ENCODE measurements at places on chromosomes 12 and 14. TPM values are rescaled to one million over a fixed set of nuclear protein-coding genes. Genes with fewer than 3 reads are reported as not detected.

Gene DPPA3
- not detected for polyA plus RNA-seq

Gene RFLNA
- polyA plus RNA-seq = 64.3 TPM

Gene SOAT2
- polyA plus RNA-seq = 126 TPM

Gene PRICKLE1
- 6.0 TPM for polyA plus RNA-seq

Gene TAS2R9
- polyA plus RNA-seq = not detected

Gene ESYT1
- 42.7 TPM for polyA plus RNA-seq

- peak; percentile 78 for DNase-seq
- H3K4me1 ChIP-seq = peaks cover 28% of the 10 kb centered on the region
- no peaks in the 10 kb centered on the region for H3K36me3 ChIP-seq
- H3K4me3 ChIP-seq = no peak overlapping the region
- no peaks in the 10 kb centered on the region for H3K27me3 ChIP-seq
These were observed 72.5 kb downstream of the TRAF3 start for GRCh38 chr14:102849526-102850379.

DNA sequence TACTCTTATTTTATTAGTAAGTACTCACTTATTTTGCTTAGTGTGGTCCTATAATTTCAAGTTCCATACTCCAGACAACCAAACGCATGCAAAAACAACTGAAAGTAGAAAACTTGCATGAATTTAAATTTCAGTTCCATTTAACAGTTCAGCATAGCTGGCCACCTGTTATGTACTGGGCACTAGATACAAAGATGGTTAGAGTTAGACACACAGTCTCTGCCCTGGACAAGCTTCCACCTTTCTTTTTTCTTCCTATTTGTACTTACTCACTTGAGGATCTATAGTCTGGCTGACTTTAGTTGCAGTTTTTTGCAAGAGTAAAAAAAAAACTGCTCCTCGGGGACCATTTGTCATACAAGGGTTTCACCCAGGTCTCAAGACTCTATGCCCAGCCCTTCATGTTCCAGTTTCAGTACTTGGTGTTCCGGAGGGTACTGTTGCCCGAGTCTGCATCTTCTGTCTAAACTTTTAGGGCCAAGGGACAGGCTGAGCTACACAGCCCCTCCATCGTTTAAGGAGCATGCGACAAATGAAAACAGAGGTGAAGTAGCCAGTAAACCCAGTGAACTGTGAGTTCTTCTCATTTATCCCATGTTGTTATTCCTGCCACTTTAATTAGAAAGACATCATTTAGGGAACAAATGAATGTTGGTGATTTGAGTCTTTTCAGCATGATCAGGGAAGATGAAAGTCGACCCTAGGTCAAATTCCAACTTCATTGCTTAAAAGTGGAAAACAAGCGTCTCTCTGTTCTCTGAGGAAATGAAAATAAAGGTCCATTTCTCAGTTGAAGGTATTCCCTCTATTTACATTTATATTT, 22.3 kb downstream of the RPGRIP1 start:
- DNase-seq = peak; percentile 26
- no peak overlapping the region for H3K4me3 ChIP-seq
- H3K27me3 ChIP-seq = peaks cover 8% of the 10 kb centered on the region
- no peak overlapping the region for H3K27ac ChIP-seq
- no peaks in the 10 kb centered on the region for H3K4me1 ChIP-seq
- H3K36me3 ChIP-seq = no peaks in the 10 kb centered on the region

GRCh38 chr12:96448300-96448699, 41.1 kb upstream of the CFAP54 start:
- no peaks in the 10 kb centered on the region for H3K36me3 ChIP-seq
- H3K27ac ChIP-seq = no peak overlapping the region
- no peaks in the 10 kb centered on the region for H3K4me1 ChIP-seq
- H3K27me3 ChIP-seq = no peaks in the 10 kb centered on the region
- no peak for DNase-seq

DNA sequence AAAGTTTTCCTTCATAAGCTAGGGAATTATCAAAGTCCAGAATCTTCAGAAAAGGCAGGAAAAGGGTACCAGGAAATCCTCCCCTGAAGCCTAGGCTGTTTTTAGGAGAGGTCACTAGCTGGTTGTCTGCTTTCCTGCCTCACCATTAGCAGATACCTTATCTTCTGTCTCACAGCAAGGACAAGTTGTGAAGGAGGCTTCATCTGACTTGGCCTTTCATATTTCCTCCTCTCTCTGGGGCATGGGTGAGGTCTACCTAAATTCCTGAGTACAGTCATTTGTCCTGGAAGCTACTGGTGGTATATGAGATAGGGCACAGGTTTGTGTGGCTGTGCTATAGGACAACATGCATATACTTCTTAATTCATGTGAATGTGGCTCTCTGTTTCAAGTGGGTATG, 2.3 kb downstream of the FOXJ2 start:
- peaks cover 10% of the 10 kb centered on the region for H3K36me3 ChIP-seq
- no peaks in the 10 kb centered on the region for H3K27me3 ChIP-seq
- peaks cover 26% of the 10 kb centered on the region for H3K4me1 ChIP-seq
- H3K4me3 ChIP-seq = no peak overlapping the region
- H3K27ac ChIP-seq = no peak overlapping the region

- no peak for DNase-seq
- H3K27ac ChIP-seq = no peak overlapping the region
- peaks cover 26% of the 10 kb centered on the region for H3K36me3 ChIP-seq
- H3K4me1 ChIP-seq = no peaks in the 10 kb centered on the region
These were observed 7.0 kb downstream of the VCPKMT start for GRCh38 chr14:50109342-50109741.

DNA sequence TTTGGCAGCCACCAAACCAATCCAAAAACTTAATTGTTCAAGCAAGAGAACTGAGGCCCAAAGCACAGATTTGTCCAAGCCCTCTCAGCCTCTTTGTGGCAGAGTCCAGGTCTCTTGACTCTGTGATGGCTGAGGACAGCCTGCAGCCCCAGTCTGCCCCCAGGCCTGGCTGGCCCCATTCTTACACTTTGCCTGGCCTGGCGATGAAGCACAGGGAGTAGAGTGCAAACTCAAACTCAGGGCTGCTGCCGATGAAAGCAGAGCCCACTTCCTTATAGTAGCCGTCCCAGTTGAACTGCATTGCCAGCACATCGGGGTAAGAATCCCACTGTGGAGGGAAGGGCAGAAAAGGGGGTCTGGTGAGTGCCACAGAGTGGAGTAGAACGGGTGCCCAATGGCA, 5.6 kb upstream of the RPAP3 start:
- H3K36me3 ChIP-seq = no peaks in the 10 kb centered on the region
- no peak for DNase-seq
- H3K4me3 ChIP-seq = no peak overlapping the region
- no peak overlapping the region for H3K27ac ChIP-seq
- peaks cover 3% of the 10 kb centered on the region for H3K4me1 ChIP-seq
- H3K27me3 ChIP-seq = no peaks in the 10 kb centered on the region

DNA sequence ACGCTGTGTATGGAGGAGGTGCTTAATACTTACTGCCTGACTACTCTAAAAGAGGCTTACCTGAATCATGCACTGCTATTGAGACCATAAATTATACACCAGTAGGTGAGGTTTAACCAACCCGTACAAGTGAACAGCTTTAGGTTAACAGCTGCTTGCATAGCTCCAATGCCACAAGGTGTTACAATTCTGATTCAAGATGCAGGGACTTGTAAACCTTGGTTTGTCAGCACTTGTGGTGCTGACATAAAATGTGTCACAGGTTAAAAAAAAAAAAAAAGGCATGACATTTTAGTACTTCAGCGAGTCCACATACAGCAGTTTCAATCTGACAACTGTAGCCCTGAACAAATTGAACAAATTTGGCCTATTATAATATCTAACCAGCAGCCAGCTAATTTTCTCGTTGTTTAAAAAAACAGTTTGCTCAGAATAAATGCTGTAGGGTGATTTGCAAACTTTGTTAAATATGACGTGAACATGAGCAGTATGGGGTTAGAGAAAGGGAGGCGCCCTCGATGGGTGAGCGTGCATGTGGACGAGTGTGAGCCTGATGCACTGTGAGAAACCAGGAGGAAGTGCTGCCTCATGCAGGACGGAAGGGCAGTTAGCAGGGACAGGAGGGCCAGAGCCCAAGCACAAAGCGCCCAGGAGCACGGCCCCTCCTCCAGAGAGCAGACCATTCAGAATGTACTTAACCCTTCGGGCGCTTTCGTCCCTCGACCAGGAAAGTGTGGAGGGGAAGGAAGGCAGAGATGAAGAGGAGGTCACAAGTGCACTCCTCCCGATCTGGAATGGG, 44.7 kb downstream of the TCHP start:
- no peak overlapping the region for H3K4me3 ChIP-seq
- H3K36me3 ChIP-seq = peaks cover 25% of the 10 kb centered on the region
- H3K4me1 ChIP-seq = peaks cover 30% of the 10 kb centered on the region

DNA sequence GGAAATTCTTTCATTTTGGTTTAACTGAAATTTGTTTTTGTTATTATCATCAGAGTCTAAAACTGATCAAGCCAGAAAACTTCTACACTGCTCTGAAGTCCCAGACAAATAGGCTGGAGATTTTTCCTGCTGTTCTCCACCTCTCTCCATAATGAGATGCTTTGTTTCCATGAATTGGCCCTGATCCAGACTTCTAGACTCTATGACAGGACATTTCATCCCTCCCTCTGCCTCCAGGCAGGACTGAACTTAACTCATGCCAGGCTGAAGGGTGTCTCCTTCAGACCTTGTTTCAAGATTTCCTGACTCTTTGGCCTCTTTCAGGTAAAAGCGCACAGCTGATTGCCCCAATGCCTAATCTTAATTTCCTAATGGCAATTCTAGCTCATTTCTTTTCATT, 69.1 kb upstream of the HOXC13 start:
- no peak overlapping the region for H3K27ac ChIP-seq
- H3K4me1 ChIP-seq = no peaks in the 10 kb centered on the region
- DNase-seq = no peak
- H3K36me3 ChIP-seq = no peaks in the 10 kb centered on the region
- peaks cover 23% of the 10 kb centered on the region for H3K27me3 ChIP-seq
- no peak overlapping the region for H3K4me3 ChIP-seq

DNA sequence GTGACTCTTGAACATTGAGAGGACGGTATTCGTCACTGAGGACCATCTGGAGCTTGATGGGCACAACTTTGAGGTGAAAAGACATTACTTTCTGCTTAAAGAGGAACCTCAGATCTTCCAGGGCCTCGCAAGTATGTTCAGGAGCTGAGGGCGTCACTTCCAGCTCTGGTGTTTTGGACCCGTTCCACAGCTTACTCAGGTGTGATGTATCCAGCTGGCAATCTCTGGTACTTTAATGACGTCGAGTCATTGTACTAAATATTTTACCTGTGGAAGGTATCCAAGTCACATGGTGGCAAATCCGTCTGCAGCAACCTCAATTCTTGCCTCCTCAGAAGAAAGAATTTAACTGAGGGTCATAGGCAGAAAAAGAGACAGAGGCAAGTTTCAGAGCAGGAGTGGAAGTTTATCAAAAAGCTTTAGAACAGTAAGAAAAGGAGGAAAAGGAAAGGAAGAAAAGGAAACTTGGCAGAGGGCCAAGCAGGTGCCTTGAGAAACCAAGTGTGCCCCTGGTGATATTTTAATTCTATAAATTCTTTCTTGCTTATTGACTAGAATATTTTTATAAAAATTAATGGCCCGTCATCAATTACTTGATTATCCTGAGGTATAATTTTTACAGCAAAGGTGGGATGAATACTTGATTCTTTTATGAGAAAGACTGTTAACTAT, 250.6 kb downstream of the AEBP2 start:
- no peak for DNase-seq
- no peaks in the 10 kb centered on the region for H3K27me3 ChIP-seq
- no peaks in the 10 kb centered on the region for H3K4me1 ChIP-seq
- no peak overlapping the region for H3K27ac ChIP-seq

DNA sequence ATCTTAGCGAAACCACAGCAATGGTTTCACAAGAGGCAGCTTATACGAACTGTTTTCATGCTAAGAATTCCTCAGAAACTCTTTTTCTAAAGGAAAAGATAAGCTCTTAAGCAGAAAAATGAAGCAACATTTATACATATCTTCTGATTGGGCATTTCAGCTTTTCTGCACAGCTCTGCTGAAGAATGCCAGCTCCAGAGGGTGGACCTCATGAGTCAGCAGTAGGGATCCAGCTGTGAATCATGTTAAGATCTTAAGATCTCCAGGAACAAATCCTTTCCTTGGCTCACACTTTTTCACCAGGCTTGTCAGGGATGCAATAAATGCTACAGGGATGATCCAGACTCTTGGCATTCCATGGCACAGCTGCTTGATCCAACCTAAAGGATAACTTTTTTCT, 477.1 kb upstream of the CCDC196 start:
- no peaks in the 10 kb centered on the region for H3K36me3 ChIP-seq
- H3K27me3 ChIP-seq = no peaks in the 10 kb centered on the region
- no peak overlapping the region for H3K4me3 ChIP-seq

DNA sequence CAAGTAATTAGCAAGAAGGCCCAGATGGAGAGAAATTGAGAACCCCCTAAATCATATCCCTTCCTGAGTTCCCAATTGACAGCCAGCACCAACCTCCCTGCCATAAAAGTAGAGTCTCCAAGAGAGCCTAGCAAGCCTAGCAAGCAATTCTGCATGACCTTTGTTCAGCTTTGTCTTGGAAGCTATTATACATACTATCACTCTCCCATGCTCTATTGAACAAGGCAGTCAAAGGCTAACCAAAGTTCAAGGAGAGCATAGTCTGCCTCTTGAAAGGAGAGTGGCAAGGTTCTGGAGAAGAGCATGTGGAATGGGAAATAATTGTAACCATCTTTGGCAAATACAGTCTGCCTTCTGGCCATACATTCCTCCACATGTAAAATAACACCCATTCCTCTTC, 7.8 kb downstream of the ACOT4 start:
- no peak overlapping the region for H3K27ac ChIP-seq
- DNase-seq = peak; percentile 68
- H3K27me3 ChIP-seq = no peaks in the 10 kb centered on the region
- no peak overlapping the region for H3K4me3 ChIP-seq
- H3K4me1 ChIP-seq = peaks cover 13% of the 10 kb centered on the region

DNA sequence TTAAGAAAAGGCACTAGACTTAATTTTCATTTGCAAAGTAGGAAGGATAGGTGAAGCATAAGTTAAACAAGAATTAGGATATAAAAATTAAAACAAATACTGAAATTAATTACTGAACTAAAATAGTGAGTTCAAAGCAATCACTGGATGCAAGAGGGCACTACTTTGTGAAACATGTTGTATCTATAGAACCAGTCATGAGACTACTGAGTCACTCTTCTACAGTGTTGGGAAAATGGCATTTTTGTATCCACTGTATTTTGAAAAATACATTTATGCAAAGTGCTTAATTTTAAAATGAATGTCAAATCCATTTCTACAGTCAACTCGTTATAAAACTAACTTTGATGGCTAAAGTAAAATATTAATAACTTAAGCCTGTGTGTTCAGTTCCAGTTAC, 47.9 kb downstream of the SEL1L start:
- H3K27me3 ChIP-seq = no peaks in the 10 kb centered on the region
- DNase-seq = no peak
- no peak overlapping the region for H3K4me3 ChIP-seq
- H3K36me3 ChIP-seq = peaks cover 64% of the 10 kb centered on the region
- H3K4me1 ChIP-seq = no peaks in the 10 kb centered on the region
